Activated T-cell treated with anti-CD3 and anti-CD28 coated beads, Interleukin-2, amount 50 U/mL, for 24 hours (primary cell): ENCODE measurements at places on chromosomes 2 and 18.

DNA sequence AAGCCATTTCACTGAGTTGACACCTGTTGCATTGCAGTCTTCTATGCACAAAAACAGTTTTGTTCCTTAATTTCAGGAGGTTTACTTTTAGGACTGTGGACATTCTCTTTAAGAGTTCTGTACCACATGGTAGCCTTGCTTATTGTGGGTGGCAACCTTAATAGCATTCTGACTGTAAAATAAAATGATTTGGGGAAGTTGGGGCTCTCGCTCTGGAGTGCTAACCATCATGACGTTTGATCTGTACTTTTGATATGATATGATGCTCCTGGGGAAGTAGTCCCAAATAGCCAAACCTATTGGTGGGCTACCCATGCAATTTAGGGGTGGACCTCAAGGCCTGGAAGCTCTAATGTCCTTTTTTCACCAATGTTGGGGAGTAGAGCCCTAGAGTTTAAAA lies 3.4 kb downstream of the CTLA4 start:
- DNase-seq, result no peak

- no peak for DNase-seq
Measured at GRCh38 chr2:9263428-9263827, 56.8 kb downstream of the ASAP2 start.

DNA sequence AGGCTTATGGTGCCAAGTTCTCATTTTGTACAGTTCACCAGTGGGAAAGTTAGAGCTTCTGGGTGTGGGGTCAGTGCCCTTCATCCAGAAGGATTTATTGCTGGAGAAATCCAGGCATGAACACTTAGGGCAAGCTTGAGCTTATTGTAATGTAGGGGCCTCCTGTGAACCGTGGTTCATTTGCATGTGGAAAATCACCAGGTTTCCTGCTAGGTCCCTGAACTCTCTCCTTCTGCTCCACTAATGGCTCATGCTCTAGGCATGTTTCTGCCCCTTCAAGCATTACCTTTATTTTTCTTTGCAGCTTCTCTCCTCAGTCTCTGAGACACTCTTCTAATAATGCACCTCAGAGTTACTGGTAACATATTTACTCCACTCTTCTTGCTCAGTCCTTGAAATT lies 79.3 kb upstream of the FAM98A start:
- DNase-seq, result no peak

GRCh38 chr2:120246546-120247300 lies 5.9 kb upstream of the RALB start:
- no peak for DNase-seq

- no peak for DNase-seq
Measured at GRCh38 chr18:53795610-53796009, 428.9 kb downstream of the MBD2 start.

DNA sequence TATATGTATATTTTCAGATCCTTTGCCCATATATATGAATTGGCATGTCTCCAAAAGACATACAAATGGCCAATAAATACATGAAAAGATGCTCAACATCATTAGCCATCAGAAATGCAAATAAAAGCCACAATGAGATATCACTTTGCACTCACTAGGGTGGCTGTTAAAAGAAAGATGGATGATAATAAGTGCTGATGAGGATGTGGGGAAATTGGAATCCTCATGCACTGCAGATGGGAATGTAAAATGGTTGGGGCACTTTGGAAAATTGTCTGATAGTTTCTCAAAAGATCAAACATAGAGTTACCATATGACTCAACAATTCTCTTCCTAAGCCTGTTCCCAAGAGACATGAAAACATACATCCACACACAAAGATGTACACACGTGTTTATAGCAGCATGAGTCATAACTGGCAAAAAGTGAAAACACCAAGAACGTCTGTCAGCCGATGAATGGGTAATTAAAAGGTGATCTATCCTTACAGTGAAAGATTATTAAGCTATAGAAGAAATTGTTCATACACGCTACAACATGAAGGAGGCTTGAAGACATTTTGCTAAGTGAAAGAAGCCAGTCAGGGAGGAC lies 19.7 kb downstream of the NGEF start:
- no peak for DNase-seq

DNA sequence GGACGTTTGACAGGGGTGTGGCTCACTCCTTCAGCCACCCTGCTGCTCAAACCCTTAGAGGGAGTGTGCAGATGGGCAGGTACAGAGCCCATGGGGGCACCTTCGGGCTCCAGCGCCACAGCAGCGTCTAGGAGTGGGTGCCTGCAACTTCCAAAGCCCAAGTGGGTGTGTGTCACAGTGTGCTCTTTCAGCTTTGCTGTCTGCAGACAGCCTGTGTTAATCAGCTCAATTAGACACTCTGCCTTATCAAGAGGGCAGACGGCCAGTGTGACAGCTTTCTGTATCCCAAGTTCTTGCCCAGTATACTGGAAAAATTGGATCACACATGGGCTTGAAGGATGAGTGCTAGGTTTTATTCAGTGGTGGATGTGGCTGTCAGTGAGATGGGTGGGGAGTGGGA lies 96.7 kb downstream of the AP1S3 start:
- no peak for DNase-seq

DNA sequence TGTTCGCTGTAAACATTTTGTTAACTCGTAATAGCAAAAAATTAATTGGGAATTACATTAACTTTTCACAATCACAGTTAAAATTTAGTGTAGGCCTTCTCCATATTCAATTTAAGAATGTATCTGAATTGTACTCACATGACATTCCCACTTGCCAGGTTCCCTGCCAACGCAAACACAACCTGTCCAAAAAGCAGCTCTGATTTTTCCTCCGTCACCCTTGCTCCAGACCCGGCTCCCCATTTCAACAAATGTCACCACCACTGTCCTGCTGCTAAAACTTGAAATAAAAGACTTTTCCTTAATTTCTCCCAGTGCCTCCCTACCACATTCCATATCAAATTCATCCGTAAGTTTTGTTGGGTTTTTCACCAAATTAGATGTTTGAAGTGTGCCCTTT lies 120.3 kb downstream of the PIEZO2 start:
- DNase-seq, result no peak

DNA sequence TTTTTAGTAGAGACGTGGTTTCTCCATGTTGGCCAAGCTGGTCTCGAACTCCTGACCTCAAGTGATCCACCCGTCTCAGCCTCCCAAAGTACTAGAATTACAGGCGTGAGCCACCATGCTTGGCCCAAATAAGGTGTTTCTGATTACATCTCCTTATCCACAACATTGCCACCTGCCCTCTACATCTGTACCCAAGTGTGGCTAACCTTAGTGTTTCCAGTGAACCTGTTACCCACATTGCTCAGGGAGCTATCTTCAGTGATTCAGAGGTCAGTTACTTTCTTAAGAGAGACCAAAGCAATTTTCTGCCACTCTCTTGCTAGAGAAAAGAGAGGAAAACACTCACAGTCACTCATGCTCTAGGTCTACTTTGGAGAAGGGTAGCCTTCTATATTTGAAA lies 115.0 kb upstream of the SLC39A10 start:
- DNase-seq, result no peak

- DNase-seq, result no peak
Measured at GRCh38 chr2:42875880-42876279, 83.5 kb upstream of the HAAO start.

DNA sequence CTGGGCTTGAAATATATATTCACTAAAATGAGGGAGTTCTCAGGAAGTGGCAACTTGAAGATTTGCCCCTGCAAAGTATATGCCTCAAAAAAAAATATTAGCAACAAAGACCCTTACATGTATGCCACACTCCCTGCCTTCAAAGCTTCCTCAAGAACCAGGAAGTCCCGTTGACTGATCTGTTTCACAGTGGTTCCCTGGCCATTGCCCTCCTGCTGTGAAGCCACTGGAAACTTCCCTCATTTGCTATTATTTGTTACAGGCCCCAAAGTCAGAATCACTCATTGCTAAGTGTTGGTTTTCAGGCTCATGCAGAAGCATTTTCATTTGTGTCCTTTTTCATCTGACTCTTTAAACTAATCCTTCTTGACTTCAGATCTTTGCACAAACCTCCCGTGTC lies 421.5 kb downstream of the ZNF521 start:
- no peak for DNase-seq

GRCh38 chr18:80137137-80137536 lies 28.1 kb downstream of the ADNP2 start:
- DNase-seq, result no peak

DNA sequence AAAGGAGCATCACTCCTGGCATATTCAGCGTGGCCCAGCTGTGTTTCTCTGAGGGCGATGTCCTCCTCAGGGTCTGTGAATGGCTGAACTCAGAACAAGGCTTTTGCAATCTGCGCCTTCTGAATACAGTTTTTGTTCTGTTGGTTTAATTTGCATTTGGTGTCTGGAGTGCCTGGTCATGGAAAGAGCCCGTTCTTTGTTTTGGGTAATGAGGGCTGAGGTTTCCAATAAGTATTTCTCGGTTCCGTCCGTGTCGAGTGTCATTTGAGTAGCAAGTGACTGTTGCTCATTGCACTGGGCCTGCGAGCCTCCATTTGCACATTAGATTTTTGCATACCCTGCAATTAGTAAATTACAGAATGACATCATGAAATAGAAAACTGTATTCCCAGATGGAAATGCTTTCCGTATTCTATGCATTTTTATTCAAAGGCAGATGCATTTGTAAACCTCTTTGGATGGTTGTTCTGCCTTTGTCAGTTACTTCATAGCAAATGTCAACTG lies 57.3 kb downstream of the NEDD4L start:
- DNase-seq, result no peak

DNA sequence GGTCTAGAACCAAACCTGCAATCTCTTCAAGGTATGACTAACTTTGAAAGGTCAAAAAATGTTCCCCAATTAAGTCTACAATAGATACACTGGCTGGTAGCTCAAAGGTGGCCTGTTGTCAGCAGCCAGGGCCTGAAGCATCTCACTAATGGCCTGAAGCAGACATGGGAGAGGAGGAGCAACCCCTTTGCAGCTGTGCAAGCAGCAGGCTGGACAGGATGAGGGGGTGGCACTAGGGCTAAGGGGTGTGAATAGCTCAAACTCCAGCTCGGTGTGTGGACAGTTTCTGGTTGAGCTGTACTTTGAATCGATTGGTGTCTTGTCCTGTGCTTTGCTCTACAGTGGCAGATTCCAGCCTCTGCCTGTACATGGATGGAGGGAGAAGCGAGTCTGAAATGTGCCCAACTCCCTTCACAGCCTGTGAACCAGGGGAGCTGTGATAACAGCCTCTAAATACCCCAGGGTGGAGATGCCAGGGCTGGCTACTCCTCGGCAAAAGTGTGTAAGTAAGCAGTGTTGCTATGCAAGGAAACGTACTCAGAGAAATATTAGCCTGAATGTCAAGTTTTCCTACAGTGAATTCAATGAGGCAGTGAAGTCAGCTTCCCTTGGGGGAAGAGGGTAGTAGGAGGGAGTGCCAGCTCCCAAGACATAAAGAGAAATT lies 34.7 kb upstream of the DTNB start:
- DNase-seq, result no peak

GRCh38 chr2:148006249-148007007 lies 14.1 kb downstream of the ORC4 start:
- no peak for DNase-seq
